ENCODE measurements at places on chromosomes 1 and 21.

- H3K4me3 ChIP-seq, result no peak overlapping the region
- DNase-seq, result peak; percentile 82
- no peaks in the 10 kb centered on the region for H3K27me3 ChIP-seq
- peaks cover 9% of the 10 kb centered on the region for H3K4me1 ChIP-seq
- H3K36me3 ChIP-seq, result no peaks in the 10 kb centered on the region
Measured at GRCh38 chr1:222926566-222926965, 111.7 kb downstream of the DISP1 start.

DNA sequence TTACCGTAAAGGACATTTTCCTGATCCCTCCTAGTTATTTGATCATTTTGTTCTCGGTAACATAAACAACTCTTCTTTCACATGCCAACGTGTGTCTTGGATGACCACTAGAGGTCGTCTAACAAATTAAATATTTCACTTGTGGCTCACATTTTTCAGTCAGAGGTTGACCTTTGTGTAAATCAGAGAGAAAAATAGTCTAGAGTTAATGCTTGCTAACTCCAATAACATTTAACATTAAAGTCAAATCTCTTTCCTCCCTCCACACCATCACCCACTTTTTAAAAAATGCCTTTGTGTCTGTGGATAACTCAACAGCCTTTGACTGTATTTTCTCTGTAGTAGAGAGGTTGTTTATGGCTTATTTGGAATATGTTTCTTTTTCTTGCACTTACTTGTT, 220.5 kb upstream of the B3GALT2 start:
- no peaks in the 10 kb centered on the region for H3K4me1 ChIP-seq
- H3K27me3 ChIP-seq, result no peaks in the 10 kb centered on the region
- H3K4me3 ChIP-seq, result no peak overlapping the region
- no peak overlapping the region for H3K27ac ChIP-seq

DNA sequence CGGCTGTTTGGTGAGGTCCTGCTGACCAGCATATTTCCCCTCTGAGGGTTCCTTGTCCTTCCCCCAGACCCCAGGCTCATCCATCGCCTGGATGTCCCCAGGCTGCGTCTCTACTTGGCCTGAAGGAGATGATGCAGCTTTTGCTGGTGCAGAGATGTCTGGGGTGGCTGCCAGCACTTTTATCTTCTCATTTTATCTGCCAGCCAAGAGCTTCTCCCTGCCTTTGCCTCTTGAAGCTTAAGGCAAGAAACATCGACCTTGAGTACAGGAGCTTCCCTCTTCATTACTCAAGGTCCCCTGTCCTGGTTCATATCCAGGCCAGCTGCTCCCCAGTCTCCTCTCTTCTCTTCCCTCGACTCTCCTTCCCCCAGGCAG, 9.2 kb upstream of the H6PD start:
- no peak overlapping the region for H3K4me3 ChIP-seq
- H3K27ac ChIP-seq, result no peak overlapping the region
- H3K4me1 ChIP-seq, result no peaks in the 10 kb centered on the region
- peaks cover 6% of the 10 kb centered on the region for H3K27me3 ChIP-seq
- no peak for DNase-seq

DNA sequence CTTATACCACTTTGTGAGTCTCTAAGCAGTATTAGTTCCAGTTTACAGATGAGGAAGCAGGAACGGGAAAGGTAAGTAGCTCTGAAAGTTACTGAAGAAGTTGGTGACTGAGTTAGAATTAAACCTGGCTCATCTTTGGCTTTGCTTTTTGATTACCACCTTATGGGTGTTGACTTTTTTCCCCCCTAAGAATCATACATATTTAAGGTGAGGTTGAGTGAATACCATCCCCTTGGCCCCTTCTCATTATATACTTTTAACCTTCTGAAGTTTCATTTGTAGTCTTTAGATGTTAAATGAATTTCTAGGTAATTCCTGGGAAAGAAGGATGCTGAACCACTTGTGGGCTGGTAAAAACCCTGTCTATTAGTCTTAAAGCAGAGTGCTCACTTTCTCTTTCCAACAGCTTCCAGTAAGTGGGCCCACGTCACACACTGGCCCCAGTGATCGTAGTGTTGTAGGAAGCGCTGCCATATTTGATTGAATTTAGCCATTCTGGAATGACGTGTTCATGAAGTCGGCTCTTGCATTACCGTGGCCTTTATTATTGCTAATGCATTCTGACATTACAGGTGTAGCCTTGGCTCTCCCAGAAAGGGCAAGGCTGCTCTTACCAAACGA, 46.9 kb downstream of the PEX14 start:
- no peak overlapping the region for H3K4me3 ChIP-seq
- no peaks in the 10 kb centered on the region for H3K36me3 ChIP-seq
- no peaks in the 10 kb centered on the region for H3K27me3 ChIP-seq
- H3K27ac ChIP-seq, result no peak overlapping the region
- DNase-seq, result no peak

DNA sequence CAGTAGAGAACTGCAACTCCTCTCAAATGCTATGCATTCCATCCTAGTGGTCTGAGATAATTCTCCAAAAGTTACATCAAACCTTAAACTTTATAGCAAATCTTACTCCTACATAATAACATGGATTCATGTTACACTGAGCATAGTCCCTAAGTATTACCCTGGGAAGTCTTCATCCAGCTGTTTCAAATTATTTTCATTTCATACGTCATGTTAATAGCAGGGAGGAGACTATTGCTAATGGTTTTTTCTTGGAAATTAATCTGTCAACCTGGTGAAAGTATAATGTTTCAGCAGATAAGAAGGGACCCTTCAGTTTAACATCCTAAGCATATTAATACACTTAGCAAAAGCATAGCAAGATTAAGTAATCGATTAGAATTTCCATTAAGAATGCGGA, 318.1 kb downstream of the USP25 start:
- H3K4me1 ChIP-seq, result no peaks in the 10 kb centered on the region
- H3K27me3 ChIP-seq, result no peaks in the 10 kb centered on the region
- H3K27ac ChIP-seq, result no peak overlapping the region
- H3K4me3 ChIP-seq, result no peak overlapping the region
- peak; percentile 49 for DNase-seq
- no peaks in the 10 kb centered on the region for H3K36me3 ChIP-seq

- H3K4me3 ChIP-seq, result peak overlapping the region; percentile 97
- peaks cover 5% of the 10 kb centered on the region for H3K36me3 ChIP-seq
- H3K27ac ChIP-seq, result no peak overlapping the region
- H3K4me1 ChIP-seq, result peaks cover 24% of the 10 kb centered on the region
- no peak for DNase-seq
Measured at GRCh38 chr1:243250102-243250501, 5.0 kb downstream of the CEP170 start.

- H3K27ac ChIP-seq, result peak overlapping the region; percentile 96
- peak; percentile 100 for DNase-seq
- peaks cover 42% of the 10 kb centered on the region for H3K4me1 ChIP-seq
Measured at GRCh38 chr1:85607126-85607920, 26.8 kb downstream of the CCN1 start.

DNA sequence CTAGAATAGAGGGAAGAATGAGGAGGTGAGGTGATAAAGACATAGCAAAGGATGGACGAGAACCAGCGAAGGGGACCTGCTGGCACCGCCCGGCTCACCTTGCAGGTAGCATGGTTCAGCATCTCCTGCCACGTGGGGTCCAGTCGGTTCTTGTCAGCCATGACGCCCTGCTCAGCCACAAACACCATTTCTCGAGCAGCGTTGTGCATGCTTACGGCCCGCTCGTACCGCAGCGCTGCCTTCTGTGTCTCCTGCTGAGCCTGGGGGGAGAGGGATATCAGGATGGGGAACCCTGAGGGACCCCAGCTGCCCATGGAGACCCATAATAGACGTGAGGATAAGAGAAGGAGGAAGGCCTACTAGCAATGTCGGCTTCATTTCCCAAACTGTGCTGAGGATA, 11.4 kb downstream of the SH3BP5L start:
- H3K4me3 ChIP-seq, result no peak overlapping the region
- H3K4me1 ChIP-seq, result peaks cover 3% of the 10 kb centered on the region
- H3K36me3 ChIP-seq, result peaks cover 47% of the 10 kb centered on the region
- H3K27me3 ChIP-seq, result no peaks in the 10 kb centered on the region
- no peak overlapping the region for H3K27ac ChIP-seq
- DNase-seq, result no peak

DNA sequence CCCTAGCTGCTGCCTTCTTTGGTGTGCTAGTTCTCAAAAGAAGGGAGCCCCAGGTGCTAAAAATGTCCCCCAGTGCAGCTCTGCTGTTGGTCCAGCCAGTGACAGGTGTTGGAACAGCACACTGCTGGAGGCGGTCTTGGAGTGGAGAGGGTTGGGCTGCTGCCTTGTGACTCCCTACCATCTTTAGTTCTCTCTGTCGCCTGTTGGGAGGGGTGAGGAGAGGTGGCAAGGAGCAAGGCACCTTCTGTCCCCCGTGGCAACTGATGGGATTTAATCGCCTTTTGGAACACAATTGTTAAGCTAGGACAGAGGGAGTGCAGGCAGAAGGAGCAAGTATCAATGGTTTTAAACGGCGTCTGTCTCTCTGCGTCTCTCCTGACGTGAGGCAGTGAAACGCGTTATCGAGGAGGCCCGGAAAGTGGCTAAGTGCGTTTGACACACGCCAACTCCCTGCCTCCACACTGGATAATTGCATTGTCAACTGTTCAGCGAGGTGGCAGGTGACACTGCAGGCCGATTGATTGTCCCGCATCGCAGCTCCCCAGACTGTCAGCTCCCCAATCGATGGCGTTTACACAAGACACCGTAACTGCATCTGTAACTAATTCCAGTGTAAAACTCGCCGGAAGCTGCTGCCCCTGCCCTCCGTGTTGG, 34.0 kb downstream of the TMEM53 start:
- H3K4me1 ChIP-seq, result peaks cover 9% of the 10 kb centered on the region
- peaks cover 28% of the 10 kb centered on the region for H3K36me3 ChIP-seq
- H3K27ac ChIP-seq, result no peak overlapping the region
- no peak for DNase-seq
- H3K27me3 ChIP-seq, result no peaks in the 10 kb centered on the region

DNA sequence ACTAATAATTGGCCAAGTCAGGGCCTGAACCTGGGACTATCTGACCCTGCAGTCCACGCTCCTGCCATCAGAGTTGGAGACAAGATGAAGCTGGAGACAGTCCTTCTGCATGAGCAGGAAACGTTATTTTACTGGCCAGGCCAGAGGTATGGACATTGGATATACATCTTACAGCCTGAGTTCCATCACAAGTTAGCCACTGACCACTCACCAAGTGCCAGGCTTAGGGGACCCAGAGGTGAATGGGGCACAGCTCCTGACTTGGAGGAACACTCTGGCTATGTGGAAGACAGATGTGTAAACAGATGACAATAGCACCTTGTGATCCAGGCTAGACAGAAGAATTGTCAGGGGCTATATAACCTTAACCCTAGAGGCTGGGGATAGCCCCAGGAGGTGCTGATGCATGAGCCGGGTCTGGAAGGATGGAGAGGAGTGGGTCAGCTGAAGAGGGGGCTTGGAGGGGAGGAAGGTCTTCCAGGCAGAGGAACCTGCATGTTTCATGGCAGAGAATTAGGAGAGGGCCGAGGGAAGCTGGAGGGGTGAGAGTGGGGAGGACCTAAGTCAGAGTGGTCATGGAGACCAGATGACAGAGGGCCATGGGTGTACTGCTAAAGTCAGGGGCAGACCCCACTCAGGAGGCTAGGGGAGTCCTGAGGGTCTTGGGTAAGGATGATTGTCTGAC, 52.5 kb upstream of the DMRTB1 start:
- no peak overlapping the region for H3K27ac ChIP-seq
- no peak overlapping the region for H3K4me3 ChIP-seq
- H3K36me3 ChIP-seq, result no peaks in the 10 kb centered on the region
- no peak for DNase-seq
- peaks cover 18% of the 10 kb centered on the region for H3K4me1 ChIP-seq
- H3K27me3 ChIP-seq, result peaks cover 18% of the 10 kb centered on the region

DNA sequence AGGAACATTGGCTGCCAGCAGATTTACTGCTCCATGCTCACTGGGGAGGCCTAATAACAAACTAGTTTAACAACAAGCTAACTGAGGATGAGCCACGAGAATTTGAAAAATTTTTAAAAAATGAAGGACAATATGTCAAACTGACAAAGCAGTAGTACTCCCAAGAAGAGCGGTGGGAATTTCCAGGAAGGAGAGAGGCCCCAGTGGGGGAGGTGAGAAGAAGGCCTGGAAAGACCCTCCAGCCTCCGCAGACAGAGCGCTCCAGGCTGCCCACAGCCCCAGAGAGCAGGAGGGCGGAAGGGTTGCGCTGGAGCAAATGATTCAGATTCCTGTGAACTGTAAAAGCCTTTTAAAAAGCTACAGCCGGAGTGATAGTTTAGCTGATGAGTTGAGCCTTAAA, 78.5 kb downstream of the SIPA1L2 start:
- H3K4me1 ChIP-seq, result peaks cover 33% of the 10 kb centered on the region
- H3K27ac ChIP-seq, result no peak overlapping the region
- H3K4me3 ChIP-seq, result no peak overlapping the region
- no peaks in the 10 kb centered on the region for H3K27me3 ChIP-seq
- peak; percentile 34 for DNase-seq

DNA sequence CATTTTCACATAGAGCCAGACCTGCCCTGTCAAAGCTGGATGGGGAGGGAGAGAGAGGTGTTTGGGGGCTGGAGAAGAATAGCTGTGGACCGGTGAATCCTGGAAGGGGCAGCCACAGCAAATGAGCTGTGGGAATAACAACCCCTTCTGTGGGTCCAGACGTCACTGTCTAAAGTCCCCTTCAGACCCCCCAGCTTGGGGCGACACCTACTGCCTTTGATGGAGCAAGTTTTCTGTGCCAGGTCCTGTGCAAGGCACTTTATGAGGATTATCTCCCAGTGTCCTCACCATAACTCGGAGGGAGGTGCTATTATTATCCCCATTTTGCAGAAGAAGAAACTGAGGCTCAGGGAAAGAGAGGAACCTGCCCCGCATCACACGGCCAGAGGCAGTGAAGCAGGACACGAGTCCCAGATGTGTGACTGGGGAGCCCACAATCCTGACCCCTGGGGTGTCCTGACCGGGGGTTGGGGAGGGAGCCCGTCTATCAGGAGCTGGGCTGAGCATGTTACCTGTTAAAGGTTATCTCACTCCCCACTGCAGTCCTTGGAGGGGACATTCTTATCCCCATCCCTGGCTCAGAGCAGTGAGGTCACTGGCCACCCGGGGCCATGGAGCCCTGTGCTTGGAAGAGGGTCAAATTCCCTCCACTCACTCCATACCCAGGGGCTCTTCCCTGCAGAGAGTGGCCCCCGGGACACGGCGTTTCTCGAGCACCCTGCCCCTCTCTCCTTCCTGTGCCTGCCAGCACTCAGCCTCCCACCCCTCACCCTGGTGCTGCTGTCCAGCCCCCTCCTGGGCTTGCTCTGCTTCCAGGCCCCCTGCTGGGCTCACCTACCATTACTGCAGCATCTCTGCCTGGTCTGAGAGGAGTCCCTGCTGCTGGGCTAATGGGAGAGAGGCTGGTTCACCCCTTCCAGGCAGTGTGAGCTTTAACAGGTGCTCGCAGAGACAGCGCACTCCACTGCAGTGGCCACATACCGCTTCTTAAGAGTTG, 132.9 kb downstream of the PTPRU start:
- H3K36me3 ChIP-seq, result no peaks in the 10 kb centered on the region
- peaks cover 20% of the 10 kb centered on the region for H3K27me3 ChIP-seq
- H3K27ac ChIP-seq, result no peak overlapping the region
- no peak for DNase-seq
- no peaks in the 10 kb centered on the region for H3K4me1 ChIP-seq
- H3K4me3 ChIP-seq, result no peak overlapping the region

- H3K27ac ChIP-seq, result no peak overlapping the region
- no peaks in the 10 kb centered on the region for H3K27me3 ChIP-seq
- DNase-seq, result no peak
- no peaks in the 10 kb centered on the region for H3K36me3 ChIP-seq
Measured at GRCh38 chr1:212959266-212960220, 9.2 kb downstream of the VASH2 start.

Measured in astrocyte (in vitro differentiated cells and primary cell).